Lung microvascular endothelial cell (primary cell): ENCODE measurements at places on chromosomes 12 and 14.

- peak; percentile 98 for DNase-seq
Observed at GRCh38 chr12:49673446-49674317, 33.5 kb downstream of the FMNL3 start.

GRCh38 chr14:80669426-80669825 lies 272.1 kb downstream of the CEP128 start:
- DNase-seq: no peak

- DNase-seq: no peak
Observed at GRCh38 chr12:120710805-120711296, 593 bp downstream of the UNC119B start.

GRCh38 chr14:53942970-53943750 lies 13.5 kb downstream of the BMP4 start:
- DNase-seq: no peak

DNA sequence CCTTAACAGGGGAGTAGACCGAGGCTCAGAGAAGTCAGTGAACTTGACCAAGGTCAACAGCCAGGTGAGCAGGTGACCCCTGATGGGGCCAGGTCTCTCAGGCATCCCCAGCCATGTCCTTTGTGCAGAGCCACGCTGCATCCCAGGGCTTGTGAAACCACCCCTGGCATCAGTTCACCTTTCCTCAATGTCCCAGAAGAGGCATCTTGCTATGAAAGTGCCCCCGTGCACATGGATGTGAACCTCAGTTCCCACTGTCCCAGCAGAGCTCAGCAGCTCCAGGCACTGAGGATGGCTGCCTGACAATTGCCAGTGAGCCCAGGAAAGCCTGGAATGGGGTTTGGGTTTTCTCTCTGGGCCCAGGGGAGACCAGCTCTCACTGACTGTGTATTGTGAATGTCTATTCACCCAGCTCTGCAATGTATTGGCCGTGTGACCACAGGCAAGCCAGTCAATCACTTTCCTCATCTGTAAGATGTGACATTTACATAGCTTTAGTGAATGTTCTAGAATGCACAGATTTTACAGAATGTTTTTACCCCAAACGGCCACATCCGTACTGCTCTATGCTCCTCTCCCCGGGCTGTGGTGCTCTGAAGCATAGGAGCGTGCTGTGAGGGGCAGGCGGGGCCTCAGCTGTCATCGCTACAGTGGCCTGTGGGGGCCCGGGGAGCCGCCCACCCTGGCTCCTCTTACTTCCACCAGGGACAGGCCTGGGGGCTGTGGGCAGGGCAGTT lies 4.9 kb downstream of the CACNA2D4 start:
- no peak for DNase-seq

GRCh38 chr12:91931111-91931510 lies 214.5 kb downstream of the BTG1 start:
- no peak for DNase-seq

- no peak for DNase-seq
Observed at GRCh38 chr14:92755495-92755894, 7.1 kb upstream of the LGMN start.

GRCh38 chr12:20024194-20024593 lies 344.1 kb upstream of the PDE3A start:
- peak; percentile 63 for DNase-seq

- DNase-seq: no peak
Observed at GRCh38 chr12:45913631-45914030, 76.7 kb downstream of the SCAF11 start.

GRCh38 chr12:132449565-132450417 lies 40.2 kb upstream of the FBRSL1 start:
- DNase-seq: no peak

- peak; percentile 68 for DNase-seq
Observed at GRCh38 chr14:103104654-103105452, 10.3 kb downstream of the EXOC3L4 start.

- peak; percentile 63 for DNase-seq
Observed at GRCh38 chr12:120115692-120116440, 687 bp downstream of the RAB35 start.
